ENCODE measurements at places on chromosomes 2 and 18.

- DNase-seq = no peak
Measured at GRCh38 chr2:33706410-33706809, 107.3 kb upstream of the FAM98A start.

GRCh38 chr2:170503563-170503962, 211.6 kb upstream of the SP5 start:
- DNase-seq = no peak

- no peak for DNase-seq
Measured at GRCh38 chr2:65483763-65484162, 51.4 kb upstream of the SPRED2 start.

DNA sequence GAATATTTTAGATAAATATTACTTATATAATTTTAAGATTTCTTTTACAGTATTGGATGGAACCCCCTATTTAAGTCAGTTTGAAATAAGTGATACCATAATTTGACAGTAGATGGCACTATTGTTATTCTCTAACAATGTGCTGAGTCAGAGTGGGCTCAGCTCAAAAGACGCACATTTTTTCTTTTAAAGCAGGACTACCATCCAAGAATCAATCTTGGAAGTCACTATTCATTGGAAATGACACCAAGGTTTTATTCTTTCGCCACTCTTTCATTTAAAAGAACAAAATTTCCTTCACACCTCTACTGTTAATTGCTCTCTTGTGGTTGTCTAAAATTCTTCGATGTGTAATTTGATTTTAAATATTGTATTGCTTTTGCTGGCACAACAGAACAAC, 32.6 kb upstream of the SPAG16 start:
- DNase-seq = no peak

Measured in Panc1 (cell line).